ENCODE measurements at places on chromosomes 16 and 17. TPM values are rescaled to one million over a fixed set of nuclear protein-coding genes. Genes with fewer than 3 reads are reported as not detected.
A peak's percentile ranks its signal among the peaks of the same experiment; 100 is the strongest.

The TMIGD1 gene
- not detected for polyA plus RNA-seq

The TLCD2 gene
- polyA plus RNA-seq, result 3.3 TPM

- DNase-seq, result peak; percentile 75
Measured at GRCh38 chr16:75044800-75045361, 46.1 kb downstream of the ZNRF1 start.

- no peak for DNase-seq
Measured at GRCh38 chr16:24002619-24003018, 166.8 kb downstream of the PRKCB start.

DNA sequence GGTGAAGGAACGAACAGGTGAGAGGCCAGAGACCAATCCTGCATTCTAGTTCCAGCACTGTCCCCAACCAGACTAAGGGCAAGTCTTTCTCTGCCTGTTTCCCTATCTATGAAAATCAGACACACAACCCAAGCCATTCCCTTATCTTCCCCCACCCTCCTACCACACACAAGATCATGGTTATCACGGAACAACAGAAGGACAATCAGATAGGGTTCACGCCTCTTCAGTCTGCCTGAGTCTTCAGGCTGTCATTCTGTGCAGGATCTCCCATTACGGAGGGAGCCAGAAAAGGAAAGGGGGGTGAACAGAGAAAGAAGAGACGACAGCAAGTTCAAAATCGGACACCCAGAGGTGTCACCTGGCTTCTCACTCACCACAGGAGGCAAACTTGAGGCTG, 11.1 kb downstream of the TLE7 start:
- DNase-seq, result no peak

DNA sequence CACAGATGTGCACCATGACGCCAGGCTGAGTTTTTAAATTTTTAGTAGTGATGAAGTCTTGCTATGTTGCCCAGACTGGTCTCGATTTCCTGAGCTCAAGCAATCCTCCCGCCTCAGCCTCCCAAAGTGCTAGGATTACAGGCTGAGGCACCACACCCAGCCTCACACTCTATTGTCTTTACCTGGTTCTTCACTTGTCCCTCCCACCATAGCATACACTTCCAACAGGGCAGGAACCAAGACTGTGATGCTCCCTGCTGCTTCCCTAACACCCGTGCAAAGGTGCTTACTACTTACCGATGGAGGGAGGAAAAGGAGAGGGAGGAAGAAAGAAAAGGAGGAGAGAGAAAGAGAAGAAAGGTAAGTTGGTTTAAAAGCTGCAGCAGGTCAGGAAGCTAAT, 41.4 kb upstream of the MEIOC start:
- no peak for DNase-seq

DNA sequence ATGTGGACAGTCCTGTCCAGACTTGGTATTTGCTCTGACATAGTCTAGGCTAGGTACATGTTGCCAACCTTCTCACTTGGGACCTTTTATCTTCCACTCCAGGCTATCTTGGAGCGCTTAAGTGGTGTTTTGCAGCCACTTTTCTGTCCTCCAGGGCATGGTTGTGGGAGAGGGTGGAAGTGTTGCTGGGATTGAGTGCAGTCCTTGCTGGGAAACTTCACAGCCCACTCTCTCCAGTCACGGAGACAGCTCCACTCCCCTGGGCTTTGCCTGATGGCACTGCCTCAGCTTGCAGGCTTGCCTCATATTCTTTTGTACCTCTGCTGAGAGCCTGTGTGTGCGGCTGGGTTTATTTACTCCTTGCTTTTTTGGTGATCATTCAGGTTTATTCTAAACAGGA, 17.4 kb downstream of the RPA1 start:
- peak; percentile 81 for DNase-seq

GRCh38 chr17:31596382-31597323, 205.2 kb downstream of the RAB11FIP4 start:
- DNase-seq, result peak; percentile 90

DNA sequence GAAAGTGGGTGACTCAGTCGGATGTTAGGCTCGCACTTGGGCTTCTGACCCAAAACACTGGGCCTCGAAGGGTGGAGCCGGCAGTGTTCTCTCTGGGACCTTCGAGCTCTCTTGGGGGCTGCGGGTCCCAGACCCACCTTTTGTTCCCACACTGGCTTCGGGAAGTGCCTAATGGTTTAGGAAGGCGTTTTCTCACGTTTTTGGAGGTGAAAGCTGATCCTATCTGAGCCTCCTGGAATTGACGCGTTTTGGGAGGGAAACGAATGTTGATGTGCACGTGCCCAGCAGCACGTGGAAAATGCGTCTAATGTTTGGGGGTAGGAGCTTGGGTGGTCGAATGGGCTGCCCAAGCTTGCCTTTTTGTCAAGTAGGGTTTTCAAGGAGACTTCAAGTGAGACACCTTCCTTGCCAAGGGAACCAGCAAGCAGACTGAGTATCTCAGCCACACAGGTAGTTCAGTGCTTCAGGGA, 666 bp downstream of the HGS start:
- peak; percentile 57 for DNase-seq

Measured in heart left ventricle (tissue), 16 donors.